ENCODE measurements at places on chromosomes 1 and 21.

DNA sequence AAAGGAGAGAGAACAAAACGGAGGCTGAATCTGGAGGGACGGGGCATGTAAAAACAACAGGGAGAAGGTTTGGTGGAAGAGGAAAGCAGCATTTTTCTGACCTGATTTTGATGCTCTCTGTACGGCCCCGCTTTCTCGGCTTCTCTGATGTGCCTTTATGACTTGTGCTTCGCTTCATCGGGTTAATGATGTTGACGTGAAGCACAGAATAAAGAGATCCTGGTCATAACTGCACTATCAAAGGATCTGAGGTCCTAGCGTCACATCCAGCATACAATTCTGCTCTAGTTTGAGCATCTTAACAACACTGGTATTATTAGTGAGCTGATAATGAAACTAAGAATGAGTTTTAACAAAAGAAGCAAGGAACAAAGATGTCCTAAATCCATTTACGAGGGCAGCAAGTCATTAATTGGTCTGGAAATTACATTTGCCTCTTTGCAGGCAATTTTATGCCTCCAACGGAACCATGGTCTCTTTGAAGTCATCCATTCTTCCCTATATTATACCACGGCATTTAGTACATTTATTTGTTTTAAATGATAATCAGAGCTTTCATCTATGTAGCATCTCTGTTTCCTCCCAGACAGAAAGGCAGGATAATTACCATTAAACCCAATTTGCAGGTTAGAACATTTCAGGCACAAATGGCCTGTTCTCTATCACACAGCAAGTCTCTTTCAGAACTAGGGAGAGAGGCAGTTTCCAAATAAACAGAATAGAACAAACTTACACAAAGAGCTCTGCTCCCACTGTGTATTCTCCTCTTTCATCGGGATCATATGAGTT lies 45.3 kb upstream of the B3GALNT2 start:
- DNase-seq, result no peak

DNA sequence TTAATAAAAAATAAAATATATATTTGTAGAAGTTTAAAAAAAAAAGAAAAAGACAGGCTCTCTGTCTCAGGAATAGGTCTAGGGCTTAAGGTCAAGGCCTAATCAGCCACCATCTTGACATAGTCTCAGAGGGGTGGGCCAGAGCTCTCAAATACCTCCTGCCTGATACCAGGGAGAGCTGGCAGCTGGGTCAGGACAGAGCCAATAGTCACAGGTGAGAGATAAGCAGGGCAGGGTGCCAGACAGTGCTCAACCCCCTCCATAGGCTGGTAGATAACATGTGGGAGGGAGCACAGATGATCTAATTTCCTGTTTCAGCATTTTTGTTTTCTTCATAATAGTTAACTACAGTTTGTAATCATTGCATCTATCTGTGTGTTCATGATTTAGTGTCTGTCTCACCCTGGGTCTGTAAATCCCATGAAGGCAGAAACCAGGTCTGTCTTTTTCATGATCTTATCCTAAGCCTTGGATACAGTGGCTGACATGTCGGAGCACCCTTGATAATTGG lies 152.0 kb upstream of the GRIK3 start:
- no peak for DNase-seq

GRCh38 chr21:30710499-30710898 lies 8.1 kb downstream of the KRTAP21-3 start:
- peak; percentile 4 for DNase-seq

DNA sequence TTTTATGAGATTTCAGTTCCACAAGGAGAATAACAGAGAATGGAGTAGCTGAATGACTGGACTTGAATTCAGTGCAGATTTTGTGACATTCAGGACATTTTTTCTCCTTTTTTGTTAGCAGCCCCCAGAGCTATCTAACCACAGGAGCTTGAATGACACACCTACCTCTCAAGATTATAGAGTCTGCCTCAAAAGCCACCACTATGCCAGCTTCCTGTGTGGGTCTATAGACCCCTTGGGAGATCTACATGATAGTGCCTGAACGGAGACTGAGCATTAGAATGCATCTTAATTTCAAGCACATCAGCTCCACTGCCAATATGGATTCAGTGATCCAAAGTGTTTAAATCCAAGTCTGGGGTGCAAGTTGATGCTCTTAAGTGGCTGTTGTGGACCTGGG lies 74.4 kb upstream of the ZNF648 start:
- no peak for DNase-seq

GRCh38 chr1:229229137-229229720 lies 41.7 kb upstream of the RAB4A start:
- DNase-seq, result no peak

DNA sequence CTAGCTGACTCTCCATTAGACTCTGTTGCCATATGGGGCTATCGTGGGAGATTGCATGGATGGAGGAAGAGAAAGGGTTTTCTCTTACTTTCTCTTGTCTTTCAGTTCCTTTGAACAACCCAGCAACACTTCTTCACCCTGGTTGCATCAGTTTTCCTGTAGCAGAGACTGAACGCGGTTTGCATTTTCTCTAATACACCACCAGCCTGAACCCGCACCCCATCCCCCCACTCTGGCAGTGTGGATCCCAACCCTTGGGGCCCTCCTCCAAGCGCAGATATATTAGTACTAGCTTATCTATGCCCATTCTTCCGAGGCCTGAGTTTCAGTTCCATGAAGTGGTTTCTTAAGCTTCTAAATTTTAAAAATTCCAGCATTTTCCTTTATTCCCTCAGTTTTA lies 12.6 kb downstream of the DR1 start:
- DNase-seq, result no peak

DNA sequence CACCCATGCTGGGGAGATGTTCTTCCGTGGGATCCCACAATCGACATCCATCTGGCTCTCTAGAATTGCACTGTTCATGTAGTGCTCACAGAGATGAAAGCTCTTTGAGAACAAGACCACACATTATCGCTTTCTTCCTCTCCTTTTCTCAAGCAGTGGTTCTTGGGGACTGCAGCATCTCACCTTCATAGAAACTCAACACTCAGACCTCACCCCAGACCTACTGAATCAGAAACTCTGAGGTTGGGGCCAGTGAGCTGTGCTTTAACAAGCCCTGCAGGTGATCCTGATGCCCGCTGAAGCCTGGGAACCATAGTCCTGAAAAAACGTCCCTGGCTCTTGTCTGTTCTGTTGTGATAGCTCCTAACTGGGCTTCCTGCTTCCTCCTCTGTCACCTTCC lies 251.3 kb upstream of the FGGY start:
- no peak for DNase-seq

DNA sequence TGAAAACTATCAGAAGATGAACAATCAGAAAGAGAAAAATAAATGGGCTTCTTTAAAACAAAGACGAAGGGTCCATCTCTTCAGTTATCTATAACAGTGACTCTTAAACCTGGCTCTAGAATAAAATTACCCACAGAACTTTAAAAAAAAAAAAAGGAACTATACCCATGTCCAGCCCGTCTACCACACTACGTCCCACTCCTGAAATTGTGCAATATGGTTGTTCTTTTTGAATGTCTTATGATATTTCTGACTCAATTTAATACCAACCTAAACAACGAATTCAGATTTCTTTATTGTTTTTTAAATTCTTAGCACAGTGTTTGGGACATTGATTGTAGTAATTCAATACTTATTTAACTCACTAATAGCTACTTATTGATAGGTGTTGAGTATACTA lies 246.3 kb downstream of the DPYD start:
- DNase-seq, result no peak

GRCh38 chr1:205228093-205228521 lies 361 bp downstream of the TMCC2 start:
- no peak for DNase-seq

- DNase-seq, result no peak
Observed at GRCh38 chr1:179105393-179105792, 23.5 kb downstream of the TOR3A start.

- peak; percentile 51 for DNase-seq
Observed at GRCh38 chr1:164735315-164736052, 176.5 kb downstream of the PBX1 start.

GRCh38 chr1:56416495-56416894 lies 162.9 kb downstream of the PLPP3 start:
- no peak for DNase-seq

DNA sequence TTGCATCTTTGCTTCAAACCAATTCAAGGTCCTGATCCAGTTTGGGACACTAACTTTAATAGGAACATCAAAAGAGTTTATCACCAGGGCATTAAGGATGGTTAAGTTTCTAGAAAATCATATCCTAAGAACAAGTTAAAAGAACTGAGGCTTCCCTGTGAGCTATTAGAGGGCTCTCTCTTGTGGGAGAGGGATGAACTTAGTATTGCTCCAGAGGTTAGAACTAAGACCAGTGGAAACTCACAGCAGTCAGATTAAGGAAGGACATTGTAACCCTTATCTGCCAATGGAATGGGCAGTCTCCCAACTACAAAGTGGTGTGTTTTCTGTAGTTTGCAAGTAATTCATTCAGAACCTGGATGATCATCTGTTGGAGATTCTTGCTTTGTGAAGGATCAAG lies 36.8 kb downstream of the UBE2U start:
- peak; percentile 26 for DNase-seq

DNA sequence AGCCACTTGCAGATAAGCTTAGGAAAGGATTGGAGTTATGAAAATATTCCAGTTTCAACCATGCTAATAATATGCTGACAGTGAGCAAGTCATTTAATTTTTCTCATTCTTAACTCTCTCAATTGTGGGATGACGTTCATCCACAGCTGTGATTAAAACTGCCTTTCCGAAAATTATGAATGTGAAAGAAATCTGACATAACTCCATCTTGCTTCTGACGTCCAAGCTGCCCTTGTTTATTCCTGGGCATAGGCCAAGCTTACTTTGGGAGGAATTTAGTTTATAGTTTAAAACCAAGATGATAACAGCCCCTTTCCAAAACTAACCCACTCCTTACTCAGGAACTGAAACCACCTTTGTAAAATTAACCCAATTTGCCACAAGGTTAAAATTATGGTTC lies 11.0 kb upstream of the RGS18 start:
- DNase-seq, result peak; percentile 26

GRCh38 chr1:29648798-29649188 lies 412.5 kb downstream of the PTPRU start:
- DNase-seq, result no peak

DNA sequence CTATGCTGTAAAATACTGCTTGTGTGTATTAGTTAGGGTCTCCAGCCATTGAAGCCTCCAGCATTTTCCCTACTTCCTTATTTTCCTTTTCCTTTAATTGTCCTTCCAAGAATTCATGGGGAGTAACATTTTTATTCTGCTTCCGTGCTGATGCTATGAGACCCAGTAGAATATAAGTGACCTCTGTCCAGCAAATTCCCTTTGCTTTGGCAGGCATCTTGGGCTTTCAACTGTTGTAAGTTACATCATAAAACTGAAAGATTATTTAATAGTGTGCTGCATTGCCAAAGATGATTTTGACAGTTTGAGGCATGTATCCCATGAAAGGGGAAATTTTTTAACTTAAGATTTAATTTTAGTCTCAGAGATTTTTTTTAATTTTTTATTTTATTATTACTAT lies 48.1 kb upstream of the B3GALT2 start:
- DNase-seq, result no peak

GRCh38 chr1:66433611-66434010 lies 100.3 kb upstream of the SGIP1 start:
- DNase-seq, result peak; percentile 56

DNA sequence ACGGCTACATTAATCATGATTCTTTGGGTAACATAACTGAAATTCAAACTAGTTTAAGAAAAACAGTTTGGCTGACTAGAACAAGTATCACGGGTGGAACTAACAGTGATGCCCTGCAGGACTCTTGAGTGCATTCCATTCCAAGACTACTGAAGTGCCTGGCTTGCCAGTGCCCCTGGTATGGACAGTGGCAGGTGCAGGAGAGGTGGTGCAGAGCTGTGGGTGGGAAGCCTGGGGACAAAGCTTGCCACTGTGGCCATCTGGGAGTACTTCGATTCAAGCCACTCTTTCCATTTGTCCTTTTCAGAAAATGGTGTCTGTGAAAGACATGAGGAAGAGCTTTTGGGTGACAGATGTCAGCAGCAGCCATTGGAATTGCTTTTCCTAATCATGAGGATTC lies 166.5 kb downstream of the RRAGC start:
- no peak for DNase-seq

GRCh38 chr1:234899730-234900072 lies 228.9 kb downstream of the TOMM20 start:
- no peak for DNase-seq

- DNase-seq, result no peak
Observed at GRCh38 chr1:182144646-182145030, 83.1 kb upstream of the ZNF648 start.

DNA sequence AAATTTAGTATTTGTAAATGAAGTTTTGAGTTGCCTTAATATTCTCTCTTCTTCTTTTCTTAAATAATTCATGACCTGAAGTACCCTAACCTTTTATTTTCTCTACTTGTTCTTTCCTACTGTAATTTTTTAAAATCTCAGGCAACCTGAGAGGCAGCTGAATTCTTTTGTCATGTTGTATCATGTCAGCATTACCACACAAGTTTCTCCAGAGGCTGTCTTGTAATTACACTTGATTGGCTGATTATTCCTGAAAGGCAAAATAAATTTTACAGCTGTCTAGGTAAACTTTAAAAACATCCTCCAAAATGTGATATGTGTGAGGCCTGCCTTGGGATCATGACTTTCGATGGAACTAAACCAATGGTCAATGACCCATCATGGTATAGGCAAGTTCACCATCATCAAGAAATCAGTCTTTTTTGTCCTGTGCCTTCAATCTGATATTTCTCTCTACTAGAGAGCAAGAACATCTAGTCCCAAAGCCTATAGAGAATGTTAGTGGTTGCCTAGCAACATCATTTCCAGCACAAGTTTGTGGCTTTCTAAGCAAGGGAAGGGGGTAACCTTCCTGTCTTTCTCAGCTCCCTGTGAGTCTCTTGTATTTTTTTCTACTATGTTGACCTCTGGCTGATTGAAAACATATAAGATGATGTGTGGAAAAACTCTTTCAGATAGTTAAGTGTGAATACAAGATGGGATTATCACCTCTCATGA lies 115.5 kb downstream of the GABPA start:
- DNase-seq, result no peak

GRCh38 chr1:156894711-156895454 lies 1.4 kb downstream of the PEAR1 start:
- peak; percentile 57 for DNase-seq

DNA sequence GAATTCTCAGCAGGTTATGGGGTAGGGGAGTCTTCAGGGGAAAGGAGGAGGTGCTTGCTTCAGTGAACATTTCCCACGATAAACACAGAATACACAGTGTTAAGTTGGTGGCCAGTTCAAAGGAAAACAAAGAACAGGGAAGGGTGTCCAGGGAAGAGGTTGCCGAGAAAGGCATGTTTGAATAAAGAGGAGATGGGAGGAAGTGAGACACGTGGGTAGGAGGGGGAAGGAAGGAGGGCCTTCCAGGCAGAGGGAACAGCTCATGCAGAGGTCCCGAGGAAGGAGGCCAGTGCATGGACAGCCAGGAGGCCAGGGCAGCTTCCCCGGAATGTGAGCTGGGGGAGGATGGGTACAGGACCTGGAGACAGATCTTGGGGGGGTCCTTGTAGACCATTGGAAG lies 130.3 kb upstream of the TMEM51 start:
- no peak for DNase-seq

GRCh38 chr1:9128166-9128519 lies 759 bp downstream of the GPR157 start:
- no peak for DNase-seq
